ENCODE measurements at places on chromosomes 4 and X.

DNA sequence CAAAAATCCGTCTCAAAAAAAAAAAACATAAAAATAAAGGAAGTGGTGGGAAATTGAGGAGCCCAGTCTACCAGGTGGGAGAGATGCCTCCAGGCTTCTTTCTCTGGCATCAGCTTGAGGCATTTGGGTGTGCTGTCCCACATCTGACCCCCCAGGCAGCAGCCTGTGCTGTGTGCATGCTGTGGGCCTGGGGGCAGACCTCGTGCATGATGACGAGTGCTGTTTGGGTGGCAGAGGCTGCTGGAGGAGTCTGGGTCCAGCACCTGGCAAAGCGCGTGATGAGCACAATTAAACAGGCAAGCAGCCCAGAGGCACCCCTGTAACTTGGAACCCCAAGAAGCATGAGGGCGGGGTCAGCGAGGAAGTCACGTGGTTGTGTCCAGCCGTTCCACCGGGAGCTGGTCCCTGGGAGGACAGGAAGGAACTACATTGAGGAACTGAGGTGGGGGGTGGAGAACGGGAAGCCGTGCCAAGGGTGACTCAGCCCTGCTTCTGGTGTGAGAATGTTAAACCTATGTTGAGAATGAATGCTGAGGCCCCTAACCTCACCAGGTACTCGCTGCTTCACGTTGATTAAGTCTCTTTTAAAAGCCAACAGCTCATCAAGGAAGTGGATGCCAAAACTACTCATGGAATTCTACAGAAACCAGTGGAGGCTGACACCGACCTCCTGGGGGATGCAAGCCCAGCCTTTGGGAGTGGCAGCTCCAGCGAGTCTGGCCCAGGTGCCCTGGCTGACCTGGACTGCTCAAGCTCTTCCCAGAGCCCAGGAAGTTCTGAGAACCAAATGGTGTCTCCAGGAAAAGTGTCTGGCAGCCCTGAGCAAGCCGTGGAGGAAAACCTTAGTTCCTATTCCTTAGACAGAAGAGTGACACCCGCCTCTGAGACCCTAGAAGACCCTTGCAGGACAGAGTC, 6.1 kb downstream of the TACC3 start:
- DNase-seq = no peak

DNA sequence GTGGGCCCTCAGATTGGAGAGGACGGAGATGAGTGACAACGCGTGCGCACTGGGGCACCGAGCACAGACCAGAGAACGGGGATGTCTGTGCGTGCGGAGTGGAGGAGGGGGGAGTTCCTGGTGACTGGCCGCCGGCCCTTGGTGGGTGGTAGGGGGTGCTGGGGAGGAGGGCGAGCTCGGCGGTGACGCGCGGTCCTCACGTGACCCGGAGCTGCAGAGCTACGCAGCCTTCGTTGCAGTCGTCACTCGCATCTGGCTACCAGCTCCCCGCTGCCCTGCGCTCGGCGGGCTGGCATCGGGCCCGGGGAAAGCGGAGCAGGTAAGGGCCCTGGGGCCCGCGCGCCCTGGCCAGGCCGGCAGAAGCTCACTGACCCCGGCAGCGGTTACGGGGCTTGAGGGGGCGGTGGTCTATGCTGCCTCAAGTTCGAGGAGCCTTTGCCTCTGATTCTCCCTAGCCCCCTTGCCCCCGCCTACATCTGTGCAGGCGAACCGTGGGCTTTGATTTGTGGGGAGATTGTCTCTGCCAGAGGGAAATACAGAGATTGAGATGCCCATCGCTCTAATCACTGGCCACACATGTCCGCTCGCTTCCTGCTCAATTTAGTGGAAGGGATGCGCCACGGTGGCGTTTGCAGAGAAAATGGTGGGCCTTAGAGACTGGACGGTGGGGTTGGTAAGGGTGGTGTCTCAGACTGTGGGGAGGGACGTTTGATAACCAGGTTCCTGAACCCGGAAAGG, at the start of gene ARMCX4:
TSS of gene ARMCX4 (plus strand) at position 245 of the 738 bp plus-strand sequence. CDS start 3,134 bp downstream, outside the sequence.
- DNase-seq = peak; percentile 73

GRCh38 chr4:10237131-10237530, 120.5 kb upstream of the WDR1 start:
- DNase-seq = no peak

GRCh38 chrX:120642871-120643270, 13.0 kb upstream of the C1GALT1C1 start:
- DNase-seq = no peak

DNA sequence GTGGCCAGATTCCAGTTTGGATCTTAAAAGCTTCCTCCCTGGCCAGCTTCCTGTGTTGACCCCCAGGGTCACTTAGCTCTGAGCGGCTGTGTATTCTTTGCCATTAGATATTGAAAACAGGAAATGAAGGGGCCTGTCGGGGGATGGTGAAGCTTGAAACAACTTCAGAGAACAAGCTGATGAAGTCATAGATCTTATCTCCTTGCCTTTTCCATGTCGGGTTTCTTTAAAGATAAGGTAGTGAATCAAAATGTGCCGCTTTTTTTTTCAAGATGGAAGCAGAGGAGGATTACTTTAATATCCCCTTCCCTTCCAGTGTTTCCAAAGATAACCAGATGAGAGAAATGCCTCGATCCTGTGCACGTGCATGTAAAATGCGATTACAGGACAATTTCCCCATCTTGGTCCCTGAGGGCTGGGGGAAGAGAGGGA, 508.5 kb downstream of the MID1IP1 start:
- no peak for DNase-seq

DNA sequence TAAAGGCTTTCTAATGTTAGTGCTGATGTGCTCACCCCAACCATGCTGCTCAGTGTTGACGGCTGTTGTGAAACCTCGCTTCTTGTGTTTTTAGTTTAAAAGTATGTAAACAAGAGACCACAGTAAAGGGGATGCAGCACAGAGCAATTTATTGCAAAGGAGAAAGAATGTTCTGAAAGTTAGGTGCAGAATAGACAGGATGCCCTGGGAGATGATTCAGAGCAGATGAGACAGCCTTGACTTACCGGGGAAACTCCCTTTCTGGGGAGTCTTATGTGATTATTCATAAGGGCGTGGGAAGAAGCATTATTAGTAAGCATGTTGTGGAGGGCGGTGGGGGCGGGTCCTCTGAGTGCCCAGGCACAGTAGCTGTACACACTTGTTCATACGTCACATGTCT, 47.7 kb downstream of the EVC start:
- no peak for DNase-seq

DNA sequence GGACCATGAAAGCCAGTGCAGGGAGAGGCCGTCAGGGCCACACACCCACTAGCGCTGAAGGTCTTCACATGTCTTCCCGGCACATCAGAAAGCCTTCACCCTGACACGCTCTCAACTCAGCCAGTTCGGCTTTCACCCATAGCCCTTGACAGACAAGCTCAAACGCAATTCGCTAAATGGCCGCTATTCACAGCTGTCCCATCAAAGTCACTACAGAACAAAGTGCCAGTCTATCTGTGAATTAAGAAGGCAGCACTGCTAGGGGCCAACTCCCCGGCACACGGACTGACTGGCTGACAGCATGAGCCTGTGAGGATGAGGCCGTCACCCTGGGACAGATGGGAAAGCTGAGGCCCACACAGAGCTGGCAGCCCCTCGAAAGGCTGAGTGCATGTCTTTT, 45.7 kb downstream of the ACOX3 start:
- peak; percentile 53 for DNase-seq

DNA sequence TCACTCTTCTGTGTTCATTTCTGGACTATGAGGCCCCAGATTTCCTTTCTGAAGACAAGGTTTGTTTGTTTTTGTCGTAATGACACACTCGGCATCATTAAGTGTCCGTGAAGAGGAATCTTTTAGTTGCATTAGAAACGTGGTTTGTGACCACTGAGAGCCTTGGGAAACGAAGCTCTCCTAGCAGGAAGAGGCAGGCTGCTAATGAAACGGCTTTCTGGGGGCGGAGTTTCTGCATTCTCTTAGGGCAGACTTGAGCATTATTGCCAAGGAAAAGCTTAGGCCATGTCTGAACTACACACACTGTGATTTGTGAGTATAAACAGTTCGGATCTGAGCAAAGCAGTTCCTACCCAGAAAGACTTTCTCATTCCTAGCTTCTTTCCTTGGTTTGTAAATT, 64.0 kb downstream of the SOX3 start:
- no peak for DNase-seq

- DNase-seq = no peak
These were observed 22.4 kb downstream of the NEXMIF start for GRCh38 chrX:74902806-74903205.

DNA sequence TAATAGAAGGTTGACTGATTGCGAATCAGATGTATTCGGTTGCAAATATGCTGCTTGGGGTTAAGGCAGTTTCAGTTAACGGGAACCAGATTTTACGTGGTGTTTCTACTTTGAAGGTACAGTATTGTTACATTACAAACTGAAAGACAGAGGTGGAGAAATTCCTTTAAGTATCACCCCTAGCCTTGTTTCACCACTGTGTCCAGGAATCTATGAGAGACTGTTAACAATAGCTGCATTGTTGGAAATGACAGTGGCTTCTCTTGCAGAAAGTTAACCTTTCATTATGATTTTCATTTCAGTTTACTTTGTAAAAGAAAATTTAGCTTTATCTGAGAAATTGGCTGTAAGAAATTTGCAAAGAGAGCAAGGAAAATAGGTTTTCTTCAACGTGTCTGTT, 2.6 kb downstream of the CDKL5 start:
- no peak for DNase-seq

DNA sequence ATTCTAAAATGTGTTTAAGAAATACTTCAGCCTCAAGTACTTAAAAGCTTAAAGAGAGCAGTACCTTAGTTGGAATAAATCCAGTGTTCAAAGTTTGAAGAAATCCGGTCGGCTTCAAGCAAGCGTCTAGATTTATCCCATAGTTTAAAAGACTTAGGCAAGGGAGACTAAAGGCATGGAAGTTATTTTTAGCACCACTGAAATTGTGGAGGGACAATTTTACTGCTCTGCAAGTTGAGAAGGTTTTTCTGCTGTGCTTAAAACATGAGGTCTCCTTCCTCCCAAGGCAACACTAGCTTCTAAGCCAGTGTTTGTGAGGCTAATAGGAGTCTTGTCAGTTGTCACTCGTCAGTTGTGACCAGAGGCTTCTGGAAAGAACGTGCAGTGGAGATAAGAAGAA, 183.5 kb downstream of the MSL3 start:
- no peak for DNase-seq

GRCh38 chrX:153779891-153780677, 757 bp upstream of the SRPK3 start:
- DNase-seq = no peak

GRCh38 chr4:73468170-73468569, 13.4 kb upstream of the AFM start:
- no peak for DNase-seq

GRCh38 chr4:8506373-8507195, 66.0 kb downstream of the TRMT44 start:
- DNase-seq = peak; percentile 65

DNA sequence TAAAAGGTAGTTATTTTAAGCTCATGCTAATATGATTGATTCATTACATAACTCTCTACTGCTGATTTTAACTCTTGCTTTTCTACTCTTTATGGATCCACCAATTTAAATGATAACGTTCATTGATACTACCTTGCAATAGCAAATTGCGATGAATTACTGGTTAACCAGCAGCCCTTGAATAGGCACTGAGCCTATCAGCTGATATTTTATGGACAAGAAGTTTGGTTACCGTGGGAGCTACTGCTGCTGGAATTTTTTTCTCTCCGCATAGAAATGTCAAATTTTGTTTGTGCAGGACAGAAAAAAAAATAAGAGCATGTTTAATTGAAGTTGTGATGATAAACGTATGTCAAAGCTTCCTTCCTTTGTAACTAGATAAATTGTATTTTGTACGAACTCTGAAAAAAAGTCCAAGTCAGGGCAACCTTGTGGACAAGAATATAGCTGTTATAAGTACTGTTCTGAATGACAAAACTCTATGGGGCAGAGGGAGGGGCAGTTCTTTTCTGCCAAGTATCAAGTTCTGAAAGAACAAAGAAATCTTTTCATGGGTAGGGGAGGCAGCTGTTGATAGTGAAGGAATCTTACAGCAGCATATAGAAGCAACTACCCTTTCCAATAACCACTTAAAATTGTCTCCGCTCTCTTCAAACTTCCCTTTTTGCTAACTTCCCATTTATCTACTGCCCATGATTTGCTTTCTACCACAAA, 434.9 kb upstream of the PABPC4L start:
- DNase-seq = no peak

- no peak for DNase-seq
These were observed 30.4 kb downstream of the CFAP299 start for GRCh38 chr4:80365928-80366327.

DNA sequence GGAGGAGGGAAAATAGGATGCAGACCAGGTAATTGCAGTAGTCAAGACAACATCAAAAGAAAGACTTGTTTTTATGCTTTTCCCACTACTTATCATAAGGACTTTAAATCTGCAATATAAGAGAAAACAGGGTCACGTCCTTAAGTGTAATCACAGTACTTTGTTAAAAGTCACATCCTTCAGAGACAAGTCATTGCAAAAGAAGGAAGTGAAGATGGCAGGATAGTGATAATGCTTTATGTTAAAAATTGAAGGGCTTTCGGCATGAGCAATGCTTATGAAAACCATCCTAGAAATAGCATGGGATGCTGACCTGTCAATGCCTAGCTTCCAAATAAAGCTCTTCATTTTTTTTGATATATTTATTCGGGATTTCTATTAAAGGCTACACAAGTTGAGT, 110.2 kb upstream of the TENM3 start:
- DNase-seq = no peak

GRCh38 chrX:25043192-25043591, 27.4 kb upstream of the ARX start:
- DNase-seq = no peak

DNA sequence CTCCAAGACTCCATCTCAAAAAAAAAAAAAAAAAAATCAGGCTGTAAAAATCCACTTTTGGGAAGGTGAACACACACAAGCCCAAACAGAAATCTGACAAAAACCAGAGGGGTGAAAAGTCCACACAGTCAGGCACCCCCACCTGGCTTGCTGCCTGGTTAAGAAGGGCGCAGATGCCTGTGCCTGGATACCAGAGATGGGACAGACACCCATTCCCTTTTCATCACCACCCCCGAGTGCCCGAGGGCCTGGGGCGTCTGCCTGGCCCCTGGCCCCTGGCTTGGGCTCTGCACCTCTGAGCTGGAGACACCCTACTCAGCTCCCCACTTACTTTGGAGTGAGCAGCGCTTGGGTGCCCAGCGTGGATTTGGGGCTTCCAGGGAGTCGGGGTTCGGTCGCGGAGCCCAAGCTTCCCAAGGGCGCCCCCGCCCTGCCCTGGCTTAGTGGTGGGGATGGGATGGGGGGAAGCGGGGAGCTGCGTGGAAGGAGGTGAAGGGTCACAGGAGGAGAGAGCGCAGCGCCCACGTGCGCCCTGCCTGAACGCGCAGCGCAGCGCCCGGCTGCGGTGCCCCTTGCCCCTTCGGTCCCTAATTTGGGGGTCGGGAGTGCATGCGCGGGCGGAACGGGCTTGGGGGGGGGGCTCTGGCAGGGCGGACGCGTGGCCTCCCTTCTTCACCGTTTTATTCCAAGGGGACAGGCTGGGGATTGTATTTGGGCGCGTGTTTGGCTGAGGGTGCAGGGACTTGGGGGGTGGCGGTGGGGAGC, 11.3 kb downstream of the SHOX start:
- no peak for DNase-seq

GRCh38 chrX:57121162-57121755, at the start of gene SPIN2B:
Gene SPIN2B, minus strand, starts transcription at chrX:57121548.
- DNase-seq = peak; percentile 84

All from dorsolateral prefrontal cortex (tissue), 122 donors.